A549 (cell line): ENCODE measurements at places on chromosomes 3 and 15.

- no peak for DNase-seq
Measured at GRCh38 chr3:161393803-161394202, 22.5 kb upstream of the SPTSSB start.

DNA sequence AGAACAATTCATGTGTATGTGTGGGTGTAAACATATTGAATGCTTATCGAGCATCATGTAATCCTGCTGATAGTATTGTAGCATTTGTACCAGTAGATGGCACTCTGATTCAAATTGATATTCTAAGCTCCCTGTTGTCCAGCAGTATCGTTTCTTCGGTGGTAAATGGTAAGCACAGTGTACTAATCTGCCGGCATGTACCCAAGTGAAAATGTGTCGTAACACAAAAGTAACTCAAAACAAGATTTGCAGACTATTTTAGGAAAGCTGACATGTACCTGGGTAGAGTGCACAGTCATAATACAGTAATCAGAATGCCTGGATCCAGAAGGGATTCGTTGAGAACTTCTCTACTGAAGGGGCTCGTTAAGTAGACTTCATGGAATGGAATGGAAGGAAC lies 31.7 kb upstream of the MNS1 start:
- DNase-seq = peak; percentile 75

GRCh38 chr3:121896823-121897222 lies 2.6 kb downstream of the SLC15A2 start:
- DNase-seq = no peak

DNA sequence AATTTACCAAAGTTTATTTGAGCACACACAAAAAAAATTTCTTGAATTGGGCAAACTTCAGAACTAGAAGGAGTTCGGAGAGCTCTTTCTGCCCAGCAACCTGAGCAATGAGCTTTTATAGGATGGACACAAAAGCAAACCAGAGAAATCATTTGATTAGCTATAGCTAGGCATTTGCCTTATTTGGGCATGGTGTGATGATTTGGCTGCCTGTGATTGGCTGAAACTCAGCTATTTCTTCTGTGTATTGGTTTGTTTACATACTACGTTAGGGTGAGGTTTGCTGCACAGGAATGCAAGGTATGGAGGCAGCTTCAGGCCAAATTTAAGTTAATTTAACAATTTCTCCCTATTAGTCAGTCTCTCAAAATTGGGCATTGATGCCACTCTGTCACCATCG lies 65.1 kb downstream of the NEK11 start:
- DNase-seq = no peak

DNA sequence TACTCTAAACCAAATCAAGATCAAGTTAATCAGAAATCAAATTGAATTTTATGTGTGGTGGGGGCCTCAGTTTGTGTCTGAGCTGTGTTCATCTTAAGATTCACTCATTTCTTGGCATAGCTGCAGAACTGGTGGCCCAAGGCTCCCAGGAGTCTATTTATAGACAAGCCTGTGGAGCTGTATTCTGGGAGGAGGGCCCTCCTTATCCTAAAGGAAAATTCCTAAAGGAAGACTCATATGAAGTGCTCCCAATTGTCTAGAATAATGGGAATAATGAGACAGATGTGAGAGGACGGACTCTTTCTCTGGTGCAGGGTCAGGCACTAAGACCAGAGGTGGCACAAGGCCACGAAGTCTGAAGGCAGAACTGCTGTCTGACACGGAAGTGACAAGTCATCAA lies 38.9 kb downstream of the C3orf85 start:
- DNase-seq = no peak

DNA sequence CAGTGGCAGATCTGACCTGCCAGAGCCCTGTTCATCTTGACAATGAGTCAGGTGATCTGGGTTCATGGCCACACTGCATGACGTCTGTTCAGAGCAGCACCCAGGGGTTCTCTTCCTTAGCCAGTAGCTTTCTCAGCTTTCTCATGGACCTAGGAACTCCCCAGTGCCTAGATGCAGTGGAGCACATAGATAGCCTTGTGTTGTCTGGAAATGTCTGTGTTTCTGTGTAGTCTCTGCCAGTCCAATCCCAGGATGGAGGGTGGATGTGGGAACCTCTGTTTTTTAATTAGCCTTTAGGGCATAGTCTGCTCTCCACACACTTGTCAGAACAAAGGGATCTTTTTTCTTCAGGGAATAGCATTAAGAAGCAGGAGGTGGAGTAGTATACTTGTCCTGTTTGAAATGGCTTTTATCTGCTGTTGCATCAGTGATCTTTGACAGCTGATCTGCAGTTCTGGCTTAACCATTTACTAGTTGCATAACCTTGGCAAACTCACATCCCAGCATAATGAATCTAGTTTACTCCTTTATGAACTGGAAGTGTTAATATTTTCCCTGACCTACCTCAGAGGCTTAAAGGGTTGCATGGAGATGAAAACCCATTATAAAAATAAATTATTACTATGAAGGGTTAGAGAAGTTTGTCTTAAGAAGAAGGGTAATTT lies 16.1 kb upstream of the CACNA1D start:
- peak; percentile 68 for DNase-seq

GRCh38 chr3:114451561-114452018 lies 157.8 kb downstream of the TIGIT start:
- no peak for DNase-seq

DNA sequence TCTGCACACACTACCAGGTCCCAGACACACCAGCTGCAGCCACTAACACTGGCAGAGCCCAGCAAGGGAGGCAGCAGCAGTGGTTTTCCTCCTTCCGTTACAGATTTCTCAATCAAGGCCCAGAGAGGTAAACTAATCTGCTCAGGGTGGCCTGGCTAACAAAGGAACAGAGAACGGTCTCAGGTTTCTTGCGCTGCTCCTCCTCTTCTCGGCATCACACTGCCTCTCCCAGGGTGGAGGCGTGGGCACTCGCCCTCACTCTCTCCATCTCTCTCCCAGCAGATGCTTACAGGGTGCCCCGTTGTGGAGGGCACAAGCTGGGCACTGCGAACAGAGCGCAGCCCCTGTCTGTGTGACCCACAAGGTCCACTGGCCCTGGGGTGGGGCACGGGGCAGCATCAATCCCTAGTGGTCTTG lies 228.7 kb downstream of the VPS13C start:
- no peak for DNase-seq

- DNase-seq = no peak
Measured at GRCh38 chr3:162141272-162141791, 644.7 kb downstream of the OTOL1 start.

- no peak for DNase-seq
Measured at GRCh38 chr3:164186095-164186494, 892.2 kb downstream of the SI start.

- DNase-seq = no peak
Measured at GRCh38 chr3:65664931-65665330, 373.8 kb downstream of the MAGI1 start.

DNA sequence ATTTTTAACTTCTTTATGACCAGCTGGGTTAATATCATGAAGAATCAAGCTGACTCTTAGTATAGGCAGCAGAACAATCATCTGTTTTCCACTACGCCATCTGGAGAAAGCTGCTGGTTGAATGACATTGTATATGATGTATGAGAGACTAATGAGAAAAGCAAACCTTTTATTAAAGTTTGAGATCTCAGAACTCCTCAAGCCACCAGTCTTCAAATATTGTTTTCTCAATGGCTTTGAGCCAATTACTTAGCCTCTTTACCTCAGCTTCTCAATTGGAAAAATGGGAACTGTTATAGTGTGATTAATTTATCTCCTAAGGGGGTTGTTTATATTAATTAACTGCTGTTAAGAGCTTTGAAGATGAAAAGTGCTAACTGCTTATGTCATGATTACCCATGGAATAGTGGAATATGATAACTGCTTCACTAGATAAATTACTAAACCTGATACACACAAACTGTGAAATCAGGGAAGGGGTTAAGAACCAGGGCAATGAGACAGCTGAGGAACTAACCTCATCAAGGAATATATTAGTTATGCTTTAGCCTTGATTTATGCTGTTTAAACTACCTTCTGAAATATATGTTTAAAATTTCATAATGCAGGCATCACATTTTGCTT lies 330.1 kb downstream of the SOX2 start:
- no peak for DNase-seq

DNA sequence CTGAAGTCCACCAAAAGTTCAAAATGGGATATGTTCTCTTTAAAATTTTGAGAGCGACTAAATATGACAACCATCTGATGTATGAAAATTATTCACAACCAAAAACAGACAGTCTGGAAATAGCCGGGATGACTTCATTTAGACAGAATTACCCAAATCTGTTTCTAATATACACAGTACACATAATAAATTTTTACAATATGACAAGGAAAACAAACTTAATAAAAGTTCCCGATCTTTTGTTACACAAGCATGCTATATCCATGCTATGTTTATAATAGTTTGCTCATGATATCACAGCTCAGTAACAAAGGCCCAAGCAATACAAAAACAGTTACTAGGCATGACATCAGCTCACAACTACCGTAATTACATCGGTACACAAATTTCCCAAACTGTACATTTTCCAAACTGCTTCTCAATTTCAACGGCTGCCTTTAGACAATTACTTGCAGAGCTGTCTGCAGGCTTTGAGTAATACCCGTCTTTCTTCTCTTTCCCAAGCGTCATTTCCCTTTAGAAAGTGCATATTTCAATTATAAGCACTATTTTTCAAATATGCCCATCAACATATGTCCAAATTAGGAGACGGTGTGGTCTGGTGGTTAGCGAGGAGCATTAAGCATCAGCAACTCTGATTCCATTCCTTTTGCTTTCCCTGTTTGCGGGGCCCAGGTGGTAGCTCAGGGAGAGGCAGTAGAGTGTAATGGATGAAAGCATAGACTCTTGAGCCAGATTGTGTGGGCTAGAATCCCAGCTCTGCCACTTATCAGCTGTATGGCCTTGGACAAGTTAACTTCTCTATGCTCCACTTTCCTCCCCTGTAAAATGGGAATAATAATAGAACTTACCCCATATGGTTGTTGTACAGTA lies 481.2 kb downstream of the FOXP1 start:
- peak; percentile 71 for DNase-seq

DNA sequence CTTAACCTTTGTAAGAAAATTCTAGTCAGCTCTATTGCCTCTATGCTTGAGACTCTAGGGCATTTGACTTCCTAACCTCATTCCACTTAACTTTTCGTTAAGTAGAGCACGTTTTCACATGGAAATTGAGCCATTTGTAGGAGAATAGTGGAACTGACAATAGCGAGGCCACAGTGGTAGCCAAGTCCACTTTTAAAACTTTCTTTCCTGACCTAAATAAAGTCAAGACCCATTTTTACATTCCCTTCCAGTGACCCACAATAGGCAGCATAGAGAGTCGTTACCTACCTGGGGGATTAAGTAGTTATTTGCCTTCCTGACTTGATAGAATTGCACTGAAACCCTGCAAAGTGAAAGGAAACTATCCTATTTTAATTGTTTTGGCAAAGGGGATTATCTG lies 386.0 kb upstream of the NECTIN3 start:
- DNase-seq = no peak

DNA sequence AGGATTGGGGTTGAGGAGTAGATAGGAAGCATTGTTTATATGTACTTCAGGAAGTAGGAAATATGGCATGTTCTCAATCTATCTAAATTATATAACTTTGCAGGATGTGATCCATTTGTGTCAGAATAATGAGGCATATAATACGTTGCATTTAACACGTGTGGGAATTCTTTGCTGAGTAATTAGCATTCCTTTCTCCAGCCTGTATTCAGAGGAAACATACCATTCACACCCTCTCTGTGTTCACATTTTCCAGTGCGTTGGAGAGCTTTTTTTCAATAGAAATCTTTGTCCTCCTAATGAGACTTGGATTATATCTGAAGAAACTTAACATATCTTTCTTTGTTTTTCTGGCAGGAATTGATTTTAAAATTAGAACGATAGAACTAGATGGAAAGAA lies 33.0 kb upstream of the APH1B start:
- DNase-seq = no peak

GRCh38 chr3:72907731-72908620 lies 20.1 kb downstream of the GXYLT2 start:
- peak; percentile 18 for DNase-seq

DNA sequence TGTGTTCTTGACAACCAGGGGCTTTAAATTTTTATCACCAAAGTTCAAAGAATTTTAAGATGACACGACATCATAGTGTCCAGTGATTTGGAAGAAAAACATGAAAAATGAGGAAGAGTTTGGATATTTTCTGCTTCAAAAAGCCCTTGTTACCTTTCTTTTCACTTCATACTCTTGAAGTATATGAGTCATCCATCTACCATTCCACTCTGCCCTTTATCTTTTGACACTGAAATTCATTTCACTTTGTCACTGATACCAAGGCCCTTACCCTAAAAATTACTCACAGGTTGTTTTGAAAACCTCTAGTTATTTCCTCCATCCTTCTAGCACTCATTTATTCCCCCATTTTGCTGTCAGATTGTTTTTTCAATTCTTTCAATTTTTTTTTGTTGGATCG lies 42.7 kb downstream of the OR5H15 start:
- no peak for DNase-seq

DNA sequence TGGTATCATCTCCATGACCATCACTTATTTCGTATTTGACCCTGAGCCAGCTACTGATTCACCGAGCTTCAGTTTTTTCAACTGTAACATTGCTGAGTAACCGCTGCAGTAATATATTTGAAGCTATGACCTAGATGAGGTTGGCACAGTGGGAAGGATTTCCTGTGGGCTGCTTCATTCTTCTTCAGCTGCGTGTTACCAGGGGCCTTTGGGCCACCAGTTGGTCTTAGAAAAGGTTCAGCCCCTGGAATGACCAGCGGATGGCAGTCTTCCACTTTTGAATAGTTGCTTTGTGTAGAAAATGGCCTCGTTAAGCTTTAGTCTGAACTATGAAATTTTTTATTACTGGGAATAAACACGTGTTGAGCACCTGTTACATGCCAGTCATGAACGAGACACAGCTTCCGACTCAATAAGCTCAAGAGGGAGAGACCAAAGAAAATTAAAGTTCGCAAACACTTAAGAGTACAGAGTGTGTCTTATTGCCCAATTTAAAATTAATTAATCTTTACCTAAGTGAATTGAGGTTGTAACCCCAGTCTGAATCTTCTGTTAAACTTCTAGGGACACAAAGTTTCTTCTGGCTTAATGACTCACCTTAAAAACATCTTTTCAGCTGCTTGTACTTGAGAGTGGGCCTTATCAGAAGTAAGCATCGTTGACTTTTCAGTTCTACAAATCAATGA lies 57.6 kb upstream of the NR2E3 start:
- DNase-seq = peak; percentile 93

DNA sequence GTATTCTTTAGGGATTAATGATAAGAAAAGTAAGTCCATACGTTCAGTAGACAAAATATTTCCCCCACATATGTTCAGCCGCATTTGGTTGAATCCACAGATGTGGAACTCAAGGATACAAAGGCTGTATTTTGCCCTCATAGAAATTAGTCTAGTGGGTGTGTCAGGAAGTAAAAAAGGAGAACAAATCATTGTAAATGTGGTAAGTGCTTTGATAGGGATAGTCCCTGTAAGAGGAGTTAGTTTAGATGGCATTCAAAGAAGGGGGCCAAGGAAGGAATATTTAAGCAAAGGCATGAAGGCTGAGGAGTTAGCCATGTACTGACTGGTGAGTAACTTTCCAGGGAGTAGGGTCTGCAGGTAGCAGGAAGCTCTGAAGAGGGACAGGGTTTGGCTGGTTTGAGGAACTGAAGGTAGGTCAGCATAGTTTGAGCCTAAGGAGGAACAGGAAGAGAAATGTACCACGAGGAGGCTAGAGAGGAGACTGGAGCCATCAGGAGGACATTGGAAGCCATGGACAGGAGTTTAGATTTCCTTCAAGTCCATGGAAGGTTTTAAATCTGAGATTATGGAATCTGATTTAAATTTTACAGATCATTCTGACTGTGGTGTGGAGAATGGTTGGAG lies 98.8 kb downstream of the MME start:
- no peak for DNase-seq

GRCh38 chr3:33062866-33063265 lies 34.1 kb downstream of the GLB1 start:
- DNase-seq = no peak

- no peak for DNase-seq
Measured at GRCh38 chr15:81516012-81516411, 142.0 kb upstream of the TMC3 start.
